ENCODE measurements at places on chromosomes 2 and 18.

GRCh38 chr18:40048886-40049650 is 1906.0 kb upstream of the PIK3C3 start:
- DNase-seq, result no peak

DNA sequence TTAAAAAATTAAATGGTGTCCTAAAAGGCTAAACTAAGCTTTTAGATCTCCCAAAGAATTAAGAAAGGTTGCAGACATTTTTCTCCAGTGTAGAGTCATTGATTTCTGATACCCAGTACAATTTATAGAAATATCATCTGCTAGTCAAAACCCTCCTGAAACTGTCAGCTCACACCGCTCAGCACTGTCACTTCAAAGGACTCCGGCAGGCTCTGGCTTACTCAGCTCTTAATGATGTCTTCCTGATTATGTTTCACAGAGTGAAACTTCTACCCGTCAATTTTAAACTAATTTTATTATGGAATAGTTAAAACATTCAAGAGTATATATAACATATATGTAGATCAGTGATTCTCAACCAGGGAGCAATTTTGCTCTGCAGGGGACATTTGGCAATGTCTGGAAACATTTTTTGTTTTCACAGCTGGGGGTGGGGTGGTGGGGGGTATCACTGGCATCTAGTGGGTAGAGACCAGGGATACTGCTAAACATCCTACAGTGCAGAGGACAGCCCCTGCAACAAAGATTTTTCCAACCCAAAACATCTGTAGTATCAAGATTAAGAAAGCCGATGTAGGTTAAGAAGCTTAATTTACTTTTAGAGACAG is 31.6 kb downstream of the CDK15 start:
- DNase-seq, result no peak

- no peak for DNase-seq
Measured at GRCh38 chr2:144678736-144679135, 158.8 kb upstream of the ZEB2 start.

GRCh38 chr2:137847443-137847842 is 116.8 kb upstream of the HNMT start:
- no peak for DNase-seq

GRCh38 chr2:232492963-232493700 is 5.5 kb upstream of the ECEL1 start:
- no peak for DNase-seq

DNA sequence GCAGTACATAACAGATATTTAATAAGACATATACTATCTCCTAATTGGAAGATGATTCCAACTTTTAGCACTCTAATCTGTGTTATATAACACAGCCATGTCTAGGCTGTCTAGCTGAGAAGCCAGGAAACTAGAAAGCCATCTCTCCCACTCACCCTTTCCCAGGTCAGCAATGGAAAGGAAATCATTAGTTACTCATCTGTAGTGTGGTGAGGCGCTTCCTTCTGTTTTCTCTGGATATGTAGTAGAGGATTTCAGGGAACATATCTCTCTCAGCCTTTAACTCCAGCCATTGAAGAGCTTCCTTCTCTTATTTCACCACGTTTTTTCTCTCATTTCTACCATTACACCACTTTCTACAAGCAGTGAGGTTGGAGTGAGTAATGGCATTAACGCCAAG is 19.4 kb downstream of the RBBP8 start:
- DNase-seq, result no peak

Data from COR-L47 (cell line).